ENCODE measurements at places on chromosomes 12 and 14.
A peak's percentile ranks its signal among the peaks of the same experiment; 100 is the strongest.

- no peak for DNase-seq
Observed at GRCh38 chr14:79727900-79728299, 483.4 kb downstream of the DIO2 start.

- DNase-seq, result no peak
Observed at GRCh38 chr14:65864984-65865383, 452.5 kb downstream of the FUT8 start.

GRCh38 chr12:14256555-14257169, 108.8 kb upstream of the ATF7IP start:
- DNase-seq, result peak; percentile 89

DNA sequence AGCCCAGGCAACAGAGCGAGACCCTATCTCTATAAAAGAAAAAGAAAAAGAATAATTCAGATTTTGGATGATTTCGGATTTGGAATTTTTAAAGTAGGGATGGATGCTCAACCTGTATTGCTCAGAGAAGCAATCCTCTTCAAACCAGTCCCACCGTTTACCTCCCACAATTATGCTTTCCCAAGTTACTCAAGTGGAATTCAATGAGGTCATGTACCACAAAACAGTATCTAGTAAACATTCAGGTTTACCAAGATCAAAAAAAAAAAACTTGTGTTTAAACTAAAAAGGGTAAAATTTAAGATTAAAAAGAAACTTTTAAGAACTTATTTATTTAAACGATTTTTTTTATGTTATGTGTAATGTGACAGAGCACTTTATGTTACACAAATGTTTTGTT, 2.5 kb downstream of the KDM5A start:
- DNase-seq, result no peak

DNA sequence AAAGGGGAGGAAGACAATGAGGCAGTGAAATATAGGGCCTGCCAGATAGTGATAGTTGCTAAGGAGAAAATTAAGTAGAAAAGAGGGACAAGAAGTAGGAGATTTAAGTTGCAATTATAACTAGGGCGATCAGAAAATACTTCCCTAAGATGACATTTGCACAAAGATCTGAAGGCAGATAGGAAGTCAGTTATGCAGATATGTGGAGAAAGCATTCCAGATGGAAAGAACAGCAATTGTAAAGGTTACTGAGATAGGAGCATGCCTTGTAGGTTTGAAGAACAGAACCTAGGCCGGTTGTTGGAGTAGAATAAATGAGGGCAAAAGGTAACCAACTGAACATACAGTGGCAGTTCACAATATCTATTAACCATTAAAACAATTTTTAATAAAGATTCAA, 21.4 kb upstream of the ACTR6 start:
- no peak for DNase-seq

DNA sequence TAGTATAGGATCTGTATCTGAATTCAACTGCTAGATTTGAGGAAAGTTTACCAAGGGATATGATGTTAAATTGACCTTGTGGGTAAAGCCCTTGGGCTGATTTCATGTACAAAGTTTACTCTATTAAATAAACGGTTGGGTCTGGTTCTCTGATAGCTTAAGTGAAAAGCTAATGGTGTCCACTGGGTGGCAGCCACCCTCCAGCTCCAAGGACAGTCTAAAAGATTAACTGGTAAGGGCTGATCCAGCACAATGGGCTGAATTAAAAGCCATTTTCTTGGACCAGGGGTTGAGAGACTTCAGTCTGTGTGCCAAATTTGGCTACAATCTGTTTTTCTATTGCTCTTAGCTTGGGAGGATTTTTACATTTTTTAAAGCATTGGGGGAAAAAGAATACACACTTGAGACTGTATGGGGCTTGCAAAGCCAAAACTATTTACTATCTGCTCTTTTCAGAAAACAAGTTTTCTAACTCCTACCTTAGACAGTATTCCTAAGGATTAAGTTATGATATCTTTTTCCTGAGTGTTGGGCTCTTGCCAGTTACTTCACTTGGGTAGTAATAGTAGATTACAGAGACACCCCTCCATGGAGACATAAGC, 116.5 kb downstream of the GPHN start:
- peak; percentile 50 for DNase-seq

- DNase-seq, result peak; percentile 36
Observed at GRCh38 chr12:101891462-101891971, 14.1 kb downstream of the DRAM1 start.
